ENCODE measurements at places on chromosomes 4 and X.

- DNase-seq, result no peak
These were observed 39.0 kb upstream of the SLC7A3 start for GRCh38 chrX:70969635-70970481.

GRCh38 chrX:50853399-50853798 lies 39.4 kb upstream of the SHROOM4 start:
- no peak for DNase-seq

DNA sequence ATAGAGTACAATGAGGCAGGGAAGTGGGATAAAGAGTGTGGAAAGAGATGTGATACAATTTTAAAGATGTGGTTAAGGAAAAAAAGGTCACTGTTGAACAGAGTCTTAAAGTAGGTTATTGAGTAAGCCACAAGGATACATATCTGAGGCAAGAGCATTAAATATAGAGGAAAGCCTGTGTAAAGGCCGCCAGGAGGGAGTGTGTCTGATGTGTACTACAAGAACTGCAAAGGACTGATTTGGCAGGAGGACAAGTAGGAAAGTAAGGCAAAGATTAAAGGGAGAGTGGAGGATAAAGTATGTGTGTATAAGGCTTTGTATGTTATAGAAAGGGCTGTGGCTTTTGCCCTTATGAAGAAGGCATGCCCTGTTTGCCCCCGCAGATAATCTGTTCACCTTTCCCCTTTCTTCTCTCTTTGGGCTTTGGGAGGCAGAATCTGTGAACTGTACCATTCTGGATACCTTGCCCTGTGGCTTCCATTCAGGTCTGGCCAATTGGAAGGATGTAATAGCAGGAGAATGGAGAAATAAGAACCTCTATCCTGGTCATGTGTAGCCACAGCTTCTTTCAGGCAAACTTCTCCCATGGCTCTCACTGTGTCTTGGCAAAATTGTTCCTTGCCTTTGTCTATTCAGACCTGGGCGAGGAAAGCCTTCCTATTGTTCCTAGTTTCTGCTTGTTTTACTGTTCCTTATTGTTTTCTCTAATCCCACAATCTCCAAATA lies 68.9 kb upstream of the FAM47B start:
- no peak for DNase-seq

GRCh38 chr4:186291256-186291890 lies 25.4 kb downstream of the F11 start:
- no peak for DNase-seq

DNA sequence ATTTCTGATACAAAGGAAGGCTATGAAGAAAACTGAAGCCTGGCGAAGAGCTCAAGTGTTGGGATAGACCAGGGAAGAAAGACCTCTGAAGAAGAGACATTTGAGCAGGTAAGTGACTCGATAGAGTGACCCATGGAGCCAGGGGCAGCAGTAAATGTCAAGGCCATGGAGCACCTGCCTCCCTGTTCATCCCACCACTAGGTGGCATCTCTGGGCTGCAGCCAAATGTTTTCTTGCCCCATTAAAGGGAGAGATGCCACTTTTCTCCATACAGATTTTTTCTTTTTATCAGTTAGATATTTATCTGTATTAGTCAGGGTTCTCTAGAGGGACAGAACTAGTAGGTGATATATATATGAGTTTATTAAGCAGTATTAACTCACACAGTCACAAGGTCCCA lies 4.9 kb upstream of the ZNF81 start:
- peak; percentile 41 for DNase-seq

Measured in D721Med (cell line).